ENCODE measurements at places on chromosomes 5 and 9.

- DNase-seq: no peak
Measured at GRCh38 chr9:77838986-77839385, 190.9 kb upstream of the GNA14 start.

DNA sequence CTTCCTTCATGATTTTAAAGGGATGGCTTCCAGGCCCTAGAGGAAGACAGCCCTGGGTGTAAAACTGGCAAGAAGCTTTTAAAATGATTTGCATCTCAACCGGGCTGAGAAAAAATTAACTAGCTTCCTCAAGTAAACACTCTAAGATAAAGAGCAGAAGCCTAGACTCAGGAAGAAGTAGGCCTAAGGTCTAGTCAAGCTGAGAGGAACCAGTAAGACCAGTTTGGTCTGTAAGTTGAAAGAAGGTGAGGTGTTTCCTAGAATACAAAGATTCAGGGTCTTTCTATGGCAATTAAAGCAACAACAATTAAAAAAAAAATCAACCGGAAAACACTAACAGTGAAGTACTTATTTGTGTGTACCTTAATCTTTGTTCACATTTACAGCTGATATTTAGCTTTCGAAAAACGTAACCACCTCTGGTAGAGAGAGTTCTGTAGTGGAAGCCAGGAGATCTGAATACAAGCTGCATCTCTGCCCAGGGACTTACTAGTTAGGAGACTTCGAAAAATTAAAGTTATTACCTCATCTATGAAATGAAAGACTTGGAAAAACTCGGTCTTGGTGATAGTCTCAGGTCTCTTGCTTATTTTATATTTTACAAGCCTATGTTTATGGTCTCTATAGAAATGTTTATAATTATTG, 75.7 kb downstream of the TUSC1 start:
- no peak for DNase-seq

DNA sequence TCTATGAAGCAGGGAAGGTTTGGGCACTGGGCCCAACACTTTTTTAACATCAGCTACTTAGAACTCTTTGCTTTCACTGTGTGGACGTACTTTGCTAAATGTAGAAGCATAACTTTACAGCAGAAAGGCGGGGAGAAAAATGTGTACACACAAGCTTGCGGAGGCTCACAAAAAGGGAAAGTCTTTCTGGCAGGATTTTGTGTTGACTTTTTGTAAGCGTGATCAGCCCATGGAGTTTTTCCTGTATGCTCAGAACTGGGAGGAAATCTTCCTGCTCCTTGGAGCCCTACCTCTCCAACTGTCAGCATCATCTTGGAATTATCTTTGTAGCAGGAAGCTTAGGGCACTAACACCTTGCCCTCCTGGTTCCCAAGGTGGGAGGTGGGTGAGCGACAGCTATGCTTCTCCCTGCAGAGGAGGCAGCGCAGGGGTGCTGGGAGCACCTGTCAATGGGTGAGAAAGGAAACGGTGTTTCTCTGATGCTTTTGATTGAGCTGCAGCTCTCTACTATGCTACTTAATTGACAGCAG, 321.9 kb downstream of the GADD45G start:
- no peak for DNase-seq

DNA sequence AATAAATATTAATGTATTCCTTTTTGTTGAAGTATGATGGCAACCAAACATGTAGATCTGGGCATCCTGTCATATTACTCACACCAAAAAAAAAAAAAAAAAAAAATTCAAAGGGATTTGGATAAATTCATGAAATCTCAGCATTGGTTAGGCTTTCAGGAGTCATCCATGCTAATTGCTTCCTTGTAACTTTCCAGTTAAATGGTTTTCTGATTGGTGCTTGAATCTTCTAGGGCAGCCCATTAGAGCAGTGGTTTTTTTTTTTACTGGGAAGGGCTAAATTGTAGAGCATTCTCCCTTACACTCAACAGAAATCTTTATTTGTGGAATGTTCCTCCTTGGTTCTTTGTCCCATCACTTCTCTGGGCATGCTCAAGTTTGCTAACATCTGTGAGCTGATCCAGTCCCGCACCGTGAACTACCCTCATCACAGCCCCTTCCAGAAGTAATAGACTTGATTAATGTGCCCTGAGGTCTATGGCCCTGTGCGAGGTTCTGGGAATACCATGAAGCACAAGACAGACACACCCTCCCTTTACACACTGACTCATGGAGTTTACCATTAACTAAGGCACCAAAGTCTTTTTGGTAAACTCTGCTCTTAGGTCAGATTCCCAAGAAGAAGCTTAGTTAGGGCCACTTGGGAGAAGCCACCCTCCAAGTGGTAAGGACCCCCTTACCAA, 56.0 kb downstream of the RGS3 start:
- DNase-seq: no peak

GRCh38 chr9:69170231-69170630, 3.8 kb upstream of the TJP2 start:
- no peak for DNase-seq

DNA sequence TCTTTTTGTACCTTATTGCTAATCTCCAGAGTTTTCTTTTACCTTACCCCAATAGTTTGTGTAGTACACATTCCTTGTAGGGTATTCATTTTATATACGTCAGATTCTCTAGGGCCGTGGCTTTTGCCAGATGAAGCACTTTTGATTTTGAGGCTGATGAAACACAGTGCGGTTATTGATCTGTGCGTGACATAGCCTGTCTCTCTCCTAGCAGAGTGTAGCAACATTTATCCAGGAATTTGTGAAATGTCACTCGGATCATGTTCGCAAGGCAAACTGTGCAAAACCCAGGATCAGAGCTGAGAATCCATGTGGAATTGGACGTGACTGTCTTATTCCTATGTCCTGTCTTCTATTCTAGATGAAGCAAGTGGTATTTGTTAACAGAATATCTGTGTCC, 142.0 kb upstream of the SH3GL2 start:
- no peak for DNase-seq

GRCh38 chr5:83255268-83255667, 177.9 kb downstream of the XRCC4 start:
- DNase-seq: no peak

Data from CD4-positive, alpha-beta T cell treated with Interleukin-10 for 1 hour (primary cell).